Ammon's horn (tissue), 1 donor: ENCODE measurements at places on chromosomes 5 and 9.

DNA sequence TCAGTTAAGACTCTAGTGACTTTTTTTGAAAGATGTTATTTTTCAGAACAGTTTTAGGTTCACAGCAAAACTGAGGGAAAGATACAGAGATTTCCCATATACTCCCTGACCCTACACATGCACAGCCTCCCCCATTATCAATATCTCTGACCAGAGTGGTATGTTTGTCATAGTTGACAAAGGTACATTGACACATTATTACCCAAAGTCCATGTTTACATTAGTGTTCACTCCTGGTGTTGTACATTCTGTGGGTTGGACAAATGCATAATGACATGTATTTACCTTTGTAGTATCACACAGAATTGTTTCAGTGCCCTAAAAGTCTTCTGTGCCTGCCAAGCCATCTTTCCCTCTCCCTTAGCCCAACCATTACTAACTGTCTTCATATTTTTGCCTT is 470.7 kb upstream of the DMAC1 start:
- no peak for DNase-seq

- DNase-seq = no peak
These were observed 144.4 kb downstream of the COMMD10 start for GRCh38 chr5:116229131-116229689.

DNA sequence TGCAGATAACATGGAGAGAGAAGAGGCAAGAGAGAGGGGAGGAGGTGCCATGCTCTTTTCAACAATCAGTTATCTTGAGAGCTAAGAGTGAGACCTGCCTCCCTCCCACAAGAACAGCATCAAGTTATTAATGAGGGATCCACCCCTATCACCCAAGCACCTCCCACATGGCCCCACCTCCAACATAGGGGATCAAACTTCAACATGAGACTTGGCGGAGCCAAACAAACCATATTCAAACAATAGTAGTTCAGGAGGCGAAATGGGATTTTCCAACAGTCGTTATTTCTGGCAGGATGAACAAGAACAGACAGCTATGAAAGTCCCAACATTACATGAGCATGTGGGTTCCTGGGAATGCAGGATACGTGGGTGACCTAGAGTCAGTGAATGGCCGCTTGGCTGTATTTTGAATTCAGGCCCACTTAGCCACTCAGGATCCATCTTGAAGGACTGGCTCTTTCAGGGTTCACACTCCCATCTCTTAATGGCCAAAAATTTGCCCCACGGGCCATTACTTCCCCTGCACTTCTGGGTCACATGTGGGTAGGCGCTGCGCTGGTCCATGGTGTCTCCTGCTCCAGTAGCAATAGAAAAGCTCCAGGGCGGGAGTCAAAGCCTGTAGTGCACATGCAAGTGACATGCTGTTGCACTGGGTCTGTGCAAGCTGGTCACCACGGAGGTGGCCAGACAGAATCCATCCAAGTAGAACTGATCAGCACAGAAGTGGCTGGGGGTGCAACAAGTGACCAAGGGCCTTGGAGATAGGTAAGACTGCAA is 7.1 kb upstream of the FAF2 start:
- DNase-seq = no peak

GRCh38 chr5:72273547-72273946 is 46.5 kb downstream of the MRPS27 start:
- no peak for DNase-seq

DNA sequence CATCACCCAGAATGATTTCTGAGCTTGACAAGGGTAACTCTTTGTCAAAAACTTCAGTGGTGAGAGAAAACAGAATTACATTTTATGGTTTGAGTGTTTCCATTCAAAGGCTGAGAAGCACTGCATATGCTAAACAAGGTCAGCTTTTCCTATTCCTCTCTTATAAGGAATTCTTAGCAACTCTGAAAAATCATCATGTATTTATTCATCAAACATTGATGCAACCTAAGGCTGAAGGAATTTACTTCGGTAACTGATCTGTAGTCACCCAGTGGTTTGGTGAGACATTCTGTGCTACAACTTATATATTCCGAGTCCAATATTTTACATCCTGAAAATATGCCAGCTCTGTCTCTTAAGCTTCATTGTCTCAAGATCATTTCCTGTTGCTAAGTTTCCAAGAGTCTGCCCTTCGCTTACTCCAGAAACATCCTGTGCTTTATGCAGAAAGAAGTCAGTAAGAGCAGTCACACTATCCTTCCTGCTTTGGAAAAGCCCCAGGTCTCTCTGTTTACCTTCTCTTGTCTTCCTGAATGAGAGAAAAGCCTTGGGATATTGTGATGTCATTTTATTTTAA is 176.6 kb upstream of the TBCA start:
- DNase-seq = no peak

- DNase-seq = no peak
These were observed 7.5 kb upstream of the CCDC180 start for GRCh38 chr9:97299809-97300414.

DNA sequence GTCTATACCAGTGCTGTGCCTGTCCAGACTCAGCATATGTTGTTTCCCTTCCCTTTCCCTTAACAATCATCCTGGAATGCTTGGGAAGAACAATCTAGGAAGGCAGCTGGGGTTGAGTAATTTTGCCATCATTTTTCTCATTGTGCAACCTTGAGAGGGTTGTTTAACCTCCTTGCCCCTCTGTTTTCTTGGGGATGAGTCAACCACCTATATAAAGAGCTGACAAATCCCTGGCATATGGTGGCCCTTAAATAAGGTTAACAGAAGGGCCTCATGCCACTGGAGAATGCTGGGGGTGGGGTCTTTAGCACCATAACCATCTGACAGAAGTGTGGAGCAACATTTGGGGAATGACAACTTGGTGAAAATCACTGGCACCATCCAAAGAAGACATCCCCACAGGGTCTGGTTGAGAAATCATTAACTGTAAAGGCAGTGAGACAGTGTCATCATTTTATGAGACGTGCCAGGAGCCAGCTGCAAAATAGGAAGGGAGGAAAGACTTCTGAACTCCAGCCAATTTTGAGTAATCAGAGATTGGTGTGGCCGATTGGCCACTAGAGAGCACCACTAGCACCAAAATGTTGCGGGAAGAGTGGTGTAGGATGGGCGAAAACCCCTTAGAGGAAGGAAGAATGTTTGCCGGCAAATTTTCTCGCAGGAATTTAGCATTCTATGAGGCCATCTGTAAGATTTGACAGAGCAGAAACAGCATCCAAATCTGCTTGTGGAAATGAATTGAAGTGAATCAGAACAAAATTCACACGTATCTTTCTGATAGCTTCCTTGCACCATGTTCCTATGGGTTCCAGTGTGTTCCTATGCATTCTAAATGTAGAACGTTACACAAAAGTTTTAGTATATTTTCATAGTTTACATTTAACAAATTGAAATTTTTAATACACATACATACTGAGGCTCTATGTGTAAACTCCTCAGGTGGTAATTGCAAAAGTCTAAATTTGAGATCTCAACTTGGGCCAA is 113.8 kb downstream of the MSX2 start:
- DNase-seq = peak; percentile 59

GRCh38 chr5:65326922-65327321 is 154.8 kb downstream of the ADAMTS6 start:
- DNase-seq = no peak

DNA sequence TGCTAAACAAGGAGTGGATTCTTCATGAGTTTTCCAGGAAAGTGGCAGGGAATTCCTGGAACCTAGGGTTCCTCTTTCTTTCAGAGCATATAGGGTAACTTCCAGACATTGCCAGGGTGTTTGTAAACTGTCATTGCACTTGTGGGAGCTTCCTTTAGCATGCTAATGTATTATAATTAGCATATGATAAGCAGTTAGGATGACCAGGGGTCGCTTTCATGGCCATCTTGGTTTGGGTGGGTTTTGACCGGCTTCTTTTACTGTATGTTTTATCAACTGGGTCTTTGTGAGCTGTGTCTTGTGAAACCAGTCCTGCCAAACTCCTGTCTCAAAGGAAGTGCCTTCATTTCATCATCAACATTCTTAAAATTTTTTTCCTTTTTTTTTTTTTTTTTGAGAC is 11.9 kb upstream of the MELK start:
- no peak for DNase-seq
